ENCODE measurements at places on chromosomes 5 and 9.

DNA sequence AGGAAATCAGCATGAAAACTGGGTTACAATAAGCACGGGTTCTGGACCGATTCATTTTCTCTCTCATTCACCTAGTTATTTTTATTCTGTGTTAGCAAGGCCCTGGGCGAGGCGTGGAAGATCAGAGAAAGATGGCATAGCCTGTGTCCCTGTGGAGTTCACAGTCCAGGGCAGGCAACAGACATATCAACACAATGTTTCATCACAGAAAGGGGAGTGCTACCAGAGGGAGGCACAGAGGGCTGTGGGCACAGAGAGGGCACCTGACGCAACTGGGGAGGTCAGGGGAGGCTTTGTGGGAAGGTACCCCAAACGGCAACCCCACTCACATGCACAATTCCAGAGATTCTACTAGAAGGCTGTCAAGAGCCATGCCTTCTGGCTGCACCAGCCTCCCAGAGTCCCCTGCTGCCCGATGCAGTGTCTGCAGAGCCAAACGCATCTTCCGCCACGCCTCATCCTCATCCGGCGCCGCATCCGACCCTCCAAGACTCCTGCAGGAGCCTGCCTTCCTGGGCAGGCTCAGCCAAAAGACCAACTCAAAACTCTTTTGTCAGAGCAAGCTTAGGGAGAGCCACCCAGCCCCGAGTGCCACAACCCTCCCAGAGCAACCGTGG is 1.4 kb downstream of the FAM193B start:
- no peak for DNase-seq

GRCh38 chr5:32453916-32454315 is 9.4 kb upstream of the ZFR start:
- no peak for DNase-seq

DNA sequence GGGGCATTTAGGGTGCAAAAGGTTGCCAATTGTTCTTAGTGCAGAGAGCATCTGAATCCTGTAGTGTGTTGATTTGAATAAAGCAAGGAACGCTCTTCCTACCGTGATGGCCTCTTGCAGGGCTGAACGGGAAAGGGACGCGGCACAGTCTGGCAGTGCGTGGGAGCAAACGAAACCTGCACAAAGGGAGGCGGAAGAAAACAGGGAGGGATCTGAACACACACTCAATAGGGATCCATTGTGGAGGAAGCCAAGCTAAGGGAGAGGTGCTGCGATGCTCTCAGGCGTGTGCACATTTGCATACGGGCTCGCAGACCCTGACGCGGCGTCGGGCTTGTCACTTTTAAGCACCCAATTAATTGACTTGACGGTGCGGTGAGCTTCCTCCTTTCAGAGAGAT is 414.0 kb upstream of the IRX1 start:
- DNase-seq, result no peak

DNA sequence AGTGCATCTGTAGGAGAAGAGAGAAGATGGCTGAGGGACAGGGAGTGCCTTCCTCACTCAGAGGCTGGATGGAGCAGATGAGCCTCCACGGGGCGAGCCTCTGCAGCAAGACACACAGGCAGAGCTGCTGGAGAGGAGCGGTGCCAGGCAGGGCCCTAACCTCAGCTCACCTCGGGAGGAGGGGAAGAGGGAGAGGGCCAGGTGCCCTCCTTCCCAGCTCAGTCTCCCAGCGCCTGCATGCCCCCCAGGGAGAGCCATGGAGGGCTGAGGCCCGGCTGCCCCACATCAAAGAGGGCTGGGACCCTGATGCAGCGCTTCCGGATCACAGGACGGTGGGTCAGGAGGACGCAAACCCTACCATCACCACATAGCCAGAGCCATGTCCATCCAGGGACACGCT is 13.6 kb upstream of the SPATA31E1 start:
- DNase-seq, result no peak

DNA sequence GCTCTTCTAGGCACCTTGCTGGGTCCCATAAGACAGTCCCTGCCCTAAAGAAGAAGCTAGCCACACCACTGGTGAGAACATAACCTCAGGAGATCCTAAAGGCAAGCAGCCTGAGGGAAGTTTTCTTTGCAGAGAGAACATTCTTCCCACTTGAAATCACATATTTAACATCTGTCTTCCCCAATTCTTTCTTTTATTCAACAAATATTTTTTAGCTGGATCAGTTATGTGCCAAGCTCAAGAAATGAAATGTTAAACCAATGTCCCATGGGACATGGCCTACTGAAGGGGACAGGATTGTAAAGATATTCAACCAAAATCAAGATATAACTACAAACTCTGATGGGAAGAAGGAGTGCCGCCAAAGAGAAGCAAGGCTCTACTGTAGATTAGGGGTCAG is 36.5 kb downstream of the FOXI1 start:
- DNase-seq, result no peak
